ENCODE measurements at places on chromosomes 12 and 14. TPM values are rescaled to one million over a fixed set of nuclear protein-coding genes. Genes with fewer than 3 reads are reported as not detected.

The NGB gene
- not detected for total RNA-seq

The CCDC197 gene
- total RNA-seq: not detected

The HOXC12 gene
- total RNA-seq: not detected

The PAPLN gene
- not detected for total RNA-seq

The KRT75 gene
- total RNA-seq: 0.43 TPM

The IL22 gene
- not detected for total RNA-seq

The LBHD2 gene
- not detected for total RNA-seq

The NYNRIN gene
- 19.7 TPM for total RNA-seq

The RDH12 gene
- total RNA-seq: 0.43 TPM

The KLRC1 gene
- not detected for total RNA-seq

GRCh38 chr12:32922546-32923297, 26.1 kb upstream of the PKP2 start:
- DNase-seq: no peak

- DNase-seq: no peak
Observed at GRCh38 chr12:57319678-57320469, 68.9 kb upstream of the STAC3 start.

- DNase-seq: no peak
Observed at GRCh38 chr14:61551384-61551783, 143.9 kb upstream of the HIF1A start.

- no peak for DNase-seq
Observed at GRCh38 chr12:45667761-45668160, 61.7 kb upstream of the ARID2 start.

DNA sequence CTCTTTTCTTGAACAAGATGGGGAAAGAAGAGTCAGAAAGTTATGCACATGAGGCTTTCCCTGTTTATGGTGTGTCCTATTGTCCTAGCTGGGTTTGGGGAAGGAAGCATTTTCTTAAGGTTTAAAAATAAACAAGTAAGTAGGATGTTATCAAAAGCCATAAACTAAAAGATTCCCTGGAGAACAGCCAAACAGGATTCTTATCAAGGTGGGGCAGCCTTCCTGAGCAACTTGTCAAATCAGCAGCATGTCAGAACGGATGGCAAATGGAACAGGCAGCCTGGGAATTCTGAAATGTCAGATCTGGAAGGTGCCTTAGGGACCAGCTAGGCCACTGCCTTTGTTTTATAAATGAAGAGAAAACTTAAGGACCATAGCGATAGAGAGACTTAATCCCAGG, 152.2 kb upstream of the RGS6 start:
- DNase-seq: no peak

DNA sequence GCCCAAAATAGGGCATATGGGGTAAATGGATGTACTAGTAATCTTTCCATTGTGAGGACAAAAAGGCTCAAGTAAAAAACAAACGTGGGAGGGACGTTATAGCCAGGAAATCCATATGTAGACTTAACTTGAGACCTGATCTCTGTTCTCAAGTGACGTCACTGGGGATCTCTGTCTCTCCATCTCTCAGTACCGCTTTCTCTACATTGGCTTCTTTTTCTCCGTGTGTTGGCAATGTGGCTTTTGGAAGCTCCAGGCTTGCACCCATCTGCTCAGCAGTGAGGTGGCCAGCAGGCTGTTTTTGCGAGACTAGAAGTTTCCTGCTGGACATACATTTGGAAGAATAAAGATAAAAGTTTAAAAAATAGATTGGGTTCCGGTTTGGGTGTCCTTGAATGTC, 66.0 kb upstream of the NRXN3 start:
- no peak for DNase-seq

DNA sequence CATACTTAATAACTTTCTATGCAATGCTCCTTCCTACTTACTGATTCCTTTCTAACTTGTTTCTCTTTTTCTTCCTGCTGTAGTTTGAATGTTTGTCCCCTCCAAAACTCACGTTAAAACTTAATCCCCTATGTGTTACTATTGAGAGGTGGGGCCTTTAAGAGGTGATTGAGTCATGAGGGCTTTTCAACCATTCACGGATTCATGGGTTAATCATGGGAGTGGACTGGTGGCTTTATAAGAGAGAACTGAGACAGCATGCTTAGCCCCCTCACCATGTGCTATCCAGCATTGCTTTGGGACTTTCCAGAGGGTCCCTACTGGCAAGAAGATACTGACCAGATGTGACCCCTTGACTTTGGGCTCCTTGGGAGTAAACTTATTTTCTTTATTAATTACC, 66.0 kb upstream of the TRIM9 start:
- DNase-seq: no peak

DNA sequence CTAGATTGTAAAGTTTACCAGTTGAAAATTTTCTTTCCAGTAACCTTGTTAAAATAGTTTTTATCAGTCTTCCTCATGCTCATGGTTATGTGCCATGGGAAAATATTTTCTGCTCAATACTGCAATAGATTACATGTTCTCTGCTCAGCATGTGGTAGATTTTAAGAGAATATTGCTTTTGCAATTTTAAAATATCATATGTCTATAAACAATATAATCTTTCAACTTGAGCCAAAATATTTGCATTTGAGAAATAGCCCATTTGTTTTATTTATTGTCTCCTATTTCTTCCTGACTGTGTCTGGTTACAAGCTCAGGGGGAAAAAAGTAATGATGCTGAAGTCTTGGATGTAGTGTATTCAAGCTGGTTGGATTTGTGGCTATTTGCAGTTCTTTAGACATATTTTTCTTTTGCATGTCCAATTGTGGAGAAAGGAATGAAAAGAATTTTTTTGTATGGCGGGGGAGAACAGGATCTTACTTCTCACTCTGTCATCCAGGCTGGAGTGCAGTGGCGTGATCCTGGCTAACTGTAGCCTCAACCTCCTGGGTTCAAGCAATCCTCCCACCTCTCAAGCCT, 342.6 kb upstream of the NAV3 start:
- DNase-seq: no peak
